G401 (cell line): ENCODE measurements at places on chromosomes 6 and 20.

DNA sequence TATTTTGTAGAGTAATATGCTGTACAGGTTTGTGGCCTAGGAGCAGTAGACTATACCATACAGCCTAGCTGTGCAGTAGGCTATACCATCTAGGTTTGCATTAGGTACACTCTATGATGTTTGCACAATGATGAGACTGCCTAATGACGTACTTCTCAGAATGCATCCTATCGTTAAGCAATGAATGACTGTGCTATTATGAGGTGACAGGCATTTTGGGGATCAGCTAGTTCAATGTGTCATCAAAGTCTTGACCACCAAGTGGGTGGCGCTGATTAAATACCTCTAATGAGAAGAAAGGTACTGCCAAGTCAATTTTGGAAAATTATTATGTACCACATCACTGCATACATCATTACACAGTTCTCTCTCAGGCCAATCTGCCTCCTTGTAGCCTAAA is 190.2 kb downstream of the BACH2 start:
- DNase-seq = no peak

GRCh38 chr6:13048113-13048512 is 280.2 kb downstream of the TBC1D7 start:
- DNase-seq = no peak

GRCh38 chr20:61556111-61556510 is 304.1 kb downstream of the CDH4 start:
- no peak for DNase-seq

GRCh38 chr6:151765444-151765886 is 42.0 kb upstream of the ESR1 start:
- DNase-seq = peak; percentile 66

DNA sequence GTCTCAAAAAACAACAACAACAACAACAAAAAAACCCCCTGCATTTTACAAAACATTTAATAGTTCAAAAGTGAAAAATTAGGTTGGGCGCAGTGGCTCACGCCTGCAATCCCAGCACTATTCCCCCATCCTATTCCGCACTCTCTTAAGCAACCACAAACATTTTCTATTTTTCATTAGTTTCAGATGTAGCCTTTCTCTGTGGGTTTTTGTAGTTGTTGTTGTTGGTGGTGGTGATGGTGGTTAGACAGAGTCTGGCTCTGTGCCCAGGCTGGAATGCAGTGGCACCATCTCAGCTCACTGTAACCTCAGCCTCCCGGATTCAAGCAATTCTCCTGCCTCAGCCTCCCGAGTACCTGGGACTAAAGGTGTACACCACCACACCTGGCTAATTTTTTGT is 6.4 kb upstream of the GMNN start:
- no peak for DNase-seq

DNA sequence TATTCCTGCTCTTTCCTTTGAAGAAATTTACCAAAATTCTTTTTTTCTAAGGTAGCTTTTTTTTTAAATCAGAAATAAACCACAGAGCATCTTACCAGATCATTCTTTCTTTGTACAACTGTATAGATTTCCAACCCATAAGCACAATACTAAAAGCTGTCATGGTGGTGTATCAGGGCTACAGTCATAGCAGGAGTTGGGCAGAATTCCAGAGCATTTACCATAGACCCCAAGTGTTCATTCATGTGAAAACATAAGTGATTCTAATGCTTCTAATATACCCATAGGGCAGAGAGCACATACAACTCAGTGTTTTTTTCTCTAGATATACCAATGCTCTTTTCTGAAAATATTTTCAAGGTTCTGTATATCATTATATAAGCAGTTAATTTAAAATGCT is 392.5 kb downstream of the FRK start:
- no peak for DNase-seq

DNA sequence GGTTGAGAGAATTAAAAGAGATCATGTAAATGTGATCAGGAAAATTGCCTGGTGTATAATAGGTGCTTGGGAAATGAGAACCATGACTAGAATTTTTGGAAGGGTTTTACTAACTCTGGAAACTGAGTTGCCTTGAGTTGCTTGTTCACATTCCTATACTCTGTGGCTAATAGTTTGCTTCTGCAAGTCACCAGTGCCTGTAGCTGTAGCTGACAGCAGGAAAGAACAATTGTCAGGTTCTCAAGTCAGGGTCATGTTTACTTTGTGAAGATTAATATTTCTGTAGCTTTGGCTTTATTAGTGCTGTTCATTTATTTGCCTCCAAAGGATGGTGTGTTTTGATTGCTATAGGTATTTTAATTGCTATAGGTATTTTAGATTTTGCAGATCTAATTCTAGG is 86.5 kb downstream of the EYA2 start:
- no peak for DNase-seq

DNA sequence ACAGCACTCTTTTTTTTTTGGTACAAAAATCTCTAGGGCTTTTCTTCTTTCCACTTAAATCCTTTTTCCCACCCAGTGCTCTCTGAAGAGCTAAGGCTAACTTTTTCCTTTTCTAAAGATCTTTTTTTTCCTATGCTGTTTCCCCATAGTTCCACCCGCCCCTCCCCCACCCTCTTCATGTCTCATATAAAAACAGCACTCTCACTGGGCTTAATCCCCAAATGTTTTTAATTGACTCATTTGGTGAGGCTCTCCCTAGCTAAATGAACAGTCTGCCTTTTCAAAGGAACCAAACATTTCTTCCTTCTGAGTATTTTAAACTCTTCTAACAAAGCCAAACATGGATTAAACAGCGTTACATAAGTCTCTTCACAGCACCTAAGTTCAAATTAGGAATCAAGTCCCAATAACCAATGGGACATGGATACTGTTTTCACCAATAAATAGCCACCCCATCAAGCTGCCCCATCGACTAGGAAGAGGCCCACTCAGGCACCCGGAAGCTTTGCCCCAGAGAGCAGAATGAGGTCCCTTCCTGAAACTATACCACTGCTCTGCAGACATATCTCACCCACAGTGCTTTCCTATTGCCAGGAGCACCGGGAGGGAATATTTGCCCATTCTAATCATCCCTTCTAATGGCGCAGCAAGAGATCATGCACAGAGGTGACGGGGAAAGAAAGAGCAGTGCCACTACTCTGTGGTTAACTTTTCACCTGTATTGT is 63.7 kb downstream of the ATXN1 start:
- DNase-seq = no peak

GRCh38 chr6:141677598-141678211 is 455.0 kb upstream of the GJE1 start:
- peak; percentile 5 for DNase-seq

DNA sequence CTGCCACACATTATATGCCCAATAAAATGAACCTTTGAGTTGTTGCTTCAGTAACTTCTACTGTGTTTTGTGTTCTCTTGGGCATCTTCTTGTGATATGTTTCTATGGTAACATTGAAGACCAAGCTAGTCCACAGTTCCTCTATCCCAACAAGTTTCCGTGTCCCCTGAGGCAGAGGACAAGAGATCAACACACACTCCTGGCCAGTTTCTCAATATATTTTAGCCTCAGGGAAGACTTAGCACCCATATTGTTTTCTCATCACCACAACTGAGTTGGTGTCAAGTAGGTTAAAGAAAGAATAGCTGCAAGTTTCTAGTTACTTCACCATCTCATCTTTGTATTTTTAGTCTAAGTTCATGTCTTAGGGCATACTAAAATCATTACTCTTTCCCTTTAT is 277.5 kb downstream of the UST start:
- no peak for DNase-seq

GRCh38 chr6:101845621-101846020 is 452.1 kb downstream of the GRIK2 start:
- no peak for DNase-seq
